ENCODE measurements at places on chromosomes 3 and 15. TPM values are rescaled to one million over a fixed set of nuclear protein-coding genes. Genes with fewer than 3 reads are reported as not detected.

The ACP3 gene
- total RNA-seq, result 12.3 TPM

GRCh38 chr3:89107461-89108290, at the start of gene EPHA3:
Gene EPHA3, plus strand, starts transcription at chr3:89107621. Its CDS starts 128 bp downstream, at chr3:89107749.
- DNase-seq, result no peak

GRCh38 chr15:90762109-90762508, 45.0 kb downstream of the BLM start:
- no peak for DNase-seq

- DNase-seq, result no peak
Measured at GRCh38 chr15:89876396-89877082, 17.3 kb downstream of the AP3S2 start.

DNA sequence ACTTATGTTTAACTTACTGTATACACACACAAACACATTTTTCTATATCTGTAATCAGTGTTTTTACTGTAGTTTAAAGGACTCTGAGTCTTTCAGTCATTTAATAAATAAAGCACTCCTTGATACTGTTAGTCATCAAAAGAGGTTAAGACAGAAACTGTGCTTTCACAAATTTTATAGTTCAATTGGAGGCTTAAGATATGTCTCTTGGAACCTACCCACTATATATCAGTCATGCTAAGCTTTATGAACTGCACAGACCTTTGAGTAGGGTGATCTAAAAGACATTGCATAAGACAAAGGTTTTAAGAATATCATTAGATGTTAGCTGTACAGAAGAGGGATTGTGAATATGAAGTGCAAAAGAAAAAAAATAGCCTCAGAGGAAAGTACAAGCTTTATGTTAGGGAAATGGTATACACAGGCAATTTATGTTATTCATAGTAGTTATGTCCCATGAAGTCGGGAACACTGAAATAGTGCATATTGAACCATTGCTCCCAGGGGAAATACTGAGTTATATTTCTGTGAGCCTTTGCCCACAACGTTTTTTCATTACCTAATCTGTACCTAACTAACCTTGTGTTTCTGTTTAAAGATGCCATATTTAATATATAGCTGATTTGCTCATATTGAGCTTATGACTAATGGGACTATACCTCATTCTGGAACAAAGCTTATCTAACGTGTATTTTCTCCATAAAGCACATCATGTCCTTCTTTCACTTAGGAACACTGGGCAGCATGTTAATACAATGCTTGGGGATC, 19.7 kb downstream of the CHMP2B start:
- DNase-seq, result no peak

- DNase-seq, result no peak
Measured at GRCh38 chr15:81941479-81941878, 104.3 kb downstream of the MEX3B start.

DNA sequence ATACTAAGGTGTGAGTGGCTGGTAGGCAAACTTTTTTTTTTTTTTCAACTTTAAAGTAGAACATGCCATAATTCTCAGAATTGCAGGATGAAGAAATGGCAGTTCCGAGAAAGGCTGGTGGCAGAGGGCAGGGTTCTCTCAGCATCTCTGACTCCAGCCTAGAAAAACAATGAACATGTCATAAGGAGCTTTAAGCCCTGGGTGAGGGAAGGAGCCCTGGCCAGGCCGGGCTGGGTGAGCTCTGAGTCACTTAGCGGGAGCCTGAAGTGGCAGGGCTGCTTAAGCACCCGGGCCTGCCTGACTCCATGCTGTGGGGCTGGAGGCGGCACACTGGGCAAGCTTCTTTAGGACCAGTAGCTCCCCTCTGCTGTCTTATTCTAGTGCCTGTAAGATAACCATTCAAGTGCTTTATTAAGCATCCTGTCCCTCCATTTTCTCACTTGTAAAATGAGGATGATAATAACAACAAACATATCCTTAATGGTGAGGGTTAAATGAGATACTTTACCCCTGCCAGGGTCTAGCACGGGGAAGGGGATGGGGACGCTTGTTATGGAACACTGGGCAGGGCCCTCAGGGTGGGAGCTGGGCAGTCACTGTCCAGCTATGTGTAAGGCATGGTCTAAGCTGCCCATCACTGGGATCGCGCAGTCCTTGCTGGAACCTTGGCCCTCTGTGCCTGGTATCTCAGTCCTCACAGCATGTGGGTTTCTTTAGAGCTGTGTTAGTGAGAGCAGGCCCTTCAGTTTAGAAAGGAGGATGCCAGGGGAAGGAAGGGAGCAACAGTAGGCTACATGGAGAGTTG, 18.4 kb downstream of the SMAD6 start:
- no peak for DNase-seq

The DUT gene
- total RNA-seq, result 84.5 TPM

DNA sequence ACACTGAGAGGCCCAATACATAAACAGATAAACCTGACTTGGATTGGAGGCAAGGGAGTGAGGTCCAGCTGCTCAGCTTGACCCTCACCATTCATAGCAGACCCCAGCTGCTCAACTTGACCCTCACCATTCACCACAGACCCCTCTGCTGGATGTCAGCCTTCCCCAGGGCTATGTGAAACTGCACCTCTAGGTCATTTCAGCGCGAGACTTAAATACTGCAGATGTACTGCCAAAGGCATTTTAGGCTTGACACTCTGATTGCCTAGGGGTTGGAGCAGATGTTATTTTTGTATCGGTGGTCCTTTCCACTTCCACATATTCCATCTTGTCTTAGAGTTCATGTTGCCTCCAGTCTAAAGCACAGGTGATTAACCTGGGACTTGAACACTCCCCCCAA, 41.5 kb upstream of the FAM98B start:
- DNase-seq, result no peak

The RPP14 gene
- total RNA-seq, result 16.9 TPM

DNA sequence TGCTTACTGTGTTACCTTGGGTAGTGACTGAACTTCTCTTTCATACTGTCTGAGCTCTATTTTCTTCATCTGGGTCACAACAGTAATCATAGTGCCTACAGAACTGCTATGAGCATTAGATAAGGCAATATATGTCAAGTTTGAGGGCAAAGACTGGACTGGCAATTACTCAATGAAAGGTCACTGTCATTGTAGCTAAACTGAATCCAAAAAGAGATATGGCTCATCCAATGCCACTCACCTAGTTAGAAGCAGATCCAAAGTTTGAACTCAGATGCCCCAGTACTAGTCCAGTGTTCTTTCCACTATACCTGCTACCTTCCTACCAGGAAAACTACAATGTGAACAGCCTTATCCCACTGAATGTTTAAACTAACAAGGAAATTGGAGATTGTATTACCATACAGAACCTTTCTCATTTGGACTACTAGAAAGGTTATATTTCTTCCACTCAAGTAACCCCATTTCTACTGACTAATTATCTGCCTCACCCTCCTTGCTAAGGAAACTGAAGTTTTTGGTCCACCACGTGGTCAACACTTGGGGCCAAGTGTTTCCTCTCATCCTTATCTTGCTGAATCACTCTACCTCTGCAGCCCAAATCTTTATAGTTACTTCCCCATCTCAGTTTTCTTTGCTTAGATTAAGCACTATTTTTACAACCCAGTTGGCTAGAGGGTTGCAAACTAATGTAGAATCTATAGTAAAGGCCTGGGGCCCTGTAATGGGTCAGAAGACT, 202.3 kb upstream of the LPP start:
- no peak for DNase-seq

GRCh38 chr3:72436863-72437592, 411.2 kb downstream of the SHQ1 start:
- DNase-seq, result no peak

DNA sequence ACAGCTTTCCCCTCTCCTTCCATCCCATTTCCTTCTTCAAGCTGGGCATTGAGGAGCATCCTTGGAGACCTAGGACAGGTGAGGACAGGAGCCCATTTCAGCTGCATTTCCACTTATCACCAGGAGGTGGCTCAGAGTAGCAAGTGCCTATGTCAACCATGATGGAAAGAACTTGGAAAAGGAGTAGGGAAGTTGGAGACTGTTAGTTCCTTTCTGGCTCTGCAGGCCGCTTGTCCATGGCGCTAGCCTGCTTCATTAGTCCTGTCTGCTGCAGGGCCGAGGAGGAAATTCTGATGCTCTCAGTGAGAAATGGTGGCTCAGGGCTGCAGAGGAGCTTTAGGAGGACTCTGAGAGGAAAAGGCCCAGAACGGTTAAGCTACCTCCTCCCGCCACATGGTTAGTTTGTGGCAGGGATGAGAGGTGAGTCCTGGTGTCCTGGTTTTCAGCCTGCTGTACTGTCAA, 7.0 kb upstream of the CD276 start:
- no peak for DNase-seq

The ISLR2 gene
- 3.4 TPM for total RNA-seq
